Endothelial cell (in vitro differentiated cells): ENCODE measurements at places on chromosomes 12 and 14. TPM values are rescaled to one million over a fixed set of nuclear protein-coding genes. Genes with fewer than 3 reads are reported as not detected.

GRCh38 chr14:89792489-89793366, 161.8 kb downstream of the EFCAB11 start:
- H3K4me1 ChIP-seq = no peaks in the 10 kb centered on the region
- H3K27ac ChIP-seq = no peak overlapping the region
- H3K4me3 ChIP-seq = peak overlapping the region; percentile 14
- no peaks in the 10 kb centered on the region for H3K36me3 ChIP-seq

DNA sequence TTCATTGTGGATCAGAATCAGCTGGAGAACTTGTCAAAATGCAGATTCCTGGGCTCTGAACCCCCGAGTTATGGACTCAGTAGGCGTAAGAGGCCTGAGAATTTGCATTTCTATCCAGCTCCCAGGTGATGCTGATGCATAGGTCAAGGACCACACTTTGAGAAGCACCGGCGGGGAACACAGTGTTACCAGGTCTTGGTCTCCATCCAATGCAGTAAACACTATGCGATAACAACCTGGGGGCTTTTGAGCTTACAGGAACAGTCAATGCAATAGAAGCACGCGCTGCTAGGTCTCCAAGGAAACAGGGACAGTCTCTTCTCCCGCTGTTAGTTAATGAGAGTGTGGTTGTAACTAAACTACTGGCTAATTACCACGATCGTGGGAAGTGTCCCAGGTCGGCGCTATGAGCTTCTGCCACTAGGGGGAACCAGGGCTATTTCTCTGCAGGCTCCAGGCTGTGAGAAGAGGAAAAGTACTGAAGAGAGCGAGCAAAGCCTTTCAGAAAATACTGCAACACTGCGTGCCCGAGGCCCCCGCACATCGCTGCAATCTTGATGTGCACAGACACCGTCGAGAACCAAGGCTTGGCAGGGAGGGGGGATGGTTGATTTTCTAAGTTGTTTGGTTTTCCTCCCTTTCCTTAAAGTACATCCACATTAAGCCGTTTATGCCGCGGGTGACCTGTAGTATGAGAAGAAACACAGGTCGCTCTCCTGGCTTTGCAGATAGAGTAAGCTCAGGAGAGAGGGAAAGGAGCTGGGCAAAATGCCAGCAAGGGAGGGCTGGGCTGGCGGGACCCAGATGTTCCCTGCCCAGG, 52.0 kb upstream of the KCNA1 start:
- H3K27ac ChIP-seq = no peak overlapping the region
- peaks cover 12% of the 10 kb centered on the region for H3K4me1 ChIP-seq
- no peak overlapping the region for H3K4me3 ChIP-seq
- peak; percentile 80 for DNase-seq
- H3K36me3 ChIP-seq = peaks cover 2% of the 10 kb centered on the region
- peaks cover 17% of the 10 kb centered on the region for H3K27me3 ChIP-seq

DNA sequence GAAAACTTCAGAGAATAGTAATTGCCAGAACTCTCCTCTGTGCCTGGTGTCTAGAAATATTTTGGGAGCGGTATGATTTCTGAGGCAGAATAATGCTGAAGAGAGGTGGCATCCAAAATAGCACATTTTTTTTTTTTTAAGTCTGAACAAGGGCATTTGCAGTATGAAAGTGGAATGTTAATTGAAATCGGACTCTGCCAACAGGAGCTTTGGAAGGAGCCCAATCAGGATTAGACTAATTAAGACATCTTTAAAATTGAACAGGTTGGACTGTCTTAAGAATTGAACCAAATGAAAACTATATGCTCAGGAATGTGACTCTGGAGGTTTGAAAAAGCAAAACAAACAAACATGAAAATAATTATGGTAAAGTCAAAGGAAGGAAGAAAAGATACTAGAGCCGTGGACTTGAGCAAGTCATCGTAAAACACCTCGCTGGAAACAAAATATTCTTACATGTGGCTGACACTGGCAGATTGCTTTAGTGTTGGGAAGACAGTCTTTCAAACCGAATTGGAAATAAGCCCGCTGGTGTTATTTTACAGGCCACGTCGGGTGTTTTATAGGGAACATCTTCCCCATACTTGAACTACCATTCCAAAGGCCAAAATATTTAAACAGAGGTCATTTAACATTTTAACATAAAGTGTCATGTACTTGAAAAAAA, 436.3 kb downstream of the VRK1 start:
- H3K27ac ChIP-seq = no peak overlapping the region
- H3K27me3 ChIP-seq = no peaks in the 10 kb centered on the region
- no peak overlapping the region for H3K4me3 ChIP-seq
- H3K36me3 ChIP-seq = no peaks in the 10 kb centered on the region

DNA sequence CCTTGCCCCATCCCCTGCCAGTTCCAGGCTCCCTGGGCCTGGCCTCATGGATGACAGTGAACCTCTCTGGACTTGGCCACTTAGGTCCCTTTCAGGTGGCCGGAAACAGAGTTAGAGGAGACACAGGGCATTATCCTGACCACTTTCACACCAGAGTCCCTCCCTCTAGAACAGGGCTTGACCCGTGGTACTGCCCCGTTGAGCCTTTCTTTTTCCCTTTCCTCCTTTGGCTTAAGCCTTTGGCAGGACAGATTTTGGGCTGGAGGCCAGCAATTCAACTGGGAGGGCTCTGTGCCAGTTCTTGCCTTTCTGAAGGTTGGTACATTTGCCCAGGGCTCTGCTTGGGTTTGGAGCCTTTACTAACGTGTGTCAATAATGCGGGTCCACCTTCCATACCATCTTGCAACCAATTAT, 22.8 kb downstream of the TPCN1 start:
- peaks cover 9% of the 10 kb centered on the region for H3K36me3 ChIP-seq
- peaks cover 34% of the 10 kb centered on the region for H3K4me1 ChIP-seq
- no peak for DNase-seq
- H3K27ac ChIP-seq = no peak overlapping the region
- no peak overlapping the region for H3K4me3 ChIP-seq

DNA sequence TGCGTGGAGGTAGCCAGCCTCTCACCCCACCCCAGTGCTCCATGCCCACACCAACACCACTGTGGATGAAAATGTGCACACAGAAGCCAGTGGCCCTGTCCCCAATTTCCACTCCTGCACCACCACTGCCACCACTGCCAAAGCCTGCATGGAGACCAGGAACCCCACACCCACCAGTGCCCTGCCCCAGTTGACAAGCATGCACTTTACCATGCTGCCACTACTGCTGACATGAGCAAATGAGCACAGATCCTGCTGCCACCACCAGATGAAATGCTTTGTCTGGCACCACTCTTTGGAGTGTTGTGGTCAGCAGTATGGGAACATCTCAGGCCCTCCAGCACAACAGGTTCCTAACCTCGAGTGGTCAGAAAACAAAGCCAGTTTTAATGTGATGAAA, 104.1 kb downstream of the ATXN7L3B start:
- H3K4me3 ChIP-seq = no peak overlapping the region
- no peaks in the 10 kb centered on the region for H3K27me3 ChIP-seq
- no peaks in the 10 kb centered on the region for H3K4me1 ChIP-seq
- no peaks in the 10 kb centered on the region for H3K36me3 ChIP-seq

DNA sequence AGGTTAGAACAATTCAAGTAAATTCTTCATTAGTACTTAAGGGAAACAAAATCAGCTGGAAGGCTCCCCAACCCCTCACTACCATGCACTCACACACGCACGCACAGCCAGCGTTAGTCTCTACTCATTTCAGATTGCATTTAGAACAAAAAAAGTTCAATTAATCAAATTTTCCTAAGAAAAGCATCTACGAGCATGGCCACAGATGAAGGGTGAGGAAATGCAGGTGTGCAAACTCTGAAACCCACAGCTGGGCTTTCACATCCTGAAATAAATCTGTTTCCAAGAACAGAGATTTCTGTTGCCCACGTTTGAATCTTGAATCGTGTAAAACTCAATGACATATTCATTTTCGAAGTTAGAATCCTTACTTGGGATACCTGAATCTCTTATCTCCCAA, 62.6 kb downstream of the SEL1L start:
- no peak overlapping the region for H3K27ac ChIP-seq
- peaks cover 2% of the 10 kb centered on the region for H3K27me3 ChIP-seq
- H3K36me3 ChIP-seq = no peaks in the 10 kb centered on the region
- no peak for DNase-seq
- H3K4me3 ChIP-seq = no peak overlapping the region
- H3K4me1 ChIP-seq = no peaks in the 10 kb centered on the region

DNA sequence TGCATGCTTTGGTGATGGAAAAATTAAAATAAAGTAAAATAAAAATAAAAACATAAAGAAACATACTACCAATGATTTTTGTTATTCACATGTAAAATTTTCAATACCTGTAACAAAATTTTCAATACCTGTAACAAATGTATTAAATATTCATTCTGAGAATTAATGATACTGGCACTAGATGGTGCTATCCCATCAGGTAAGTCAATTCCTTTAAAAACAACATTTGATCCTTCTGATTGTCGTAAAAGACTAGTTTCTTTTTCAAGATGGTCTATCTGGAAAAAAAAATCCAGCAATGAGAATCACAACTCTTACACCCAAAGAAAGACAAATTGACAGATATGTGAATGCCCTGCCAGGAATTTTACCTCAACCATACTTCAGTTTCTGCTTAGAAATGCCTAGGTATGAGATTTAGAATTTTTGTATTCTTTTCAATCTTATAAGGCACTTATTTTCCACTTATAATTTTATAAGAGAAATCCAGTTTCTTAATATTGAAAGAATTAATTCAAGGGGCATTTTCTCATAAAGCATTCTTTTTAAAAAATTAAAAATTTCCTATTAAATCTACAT, 30.7 kb downstream of the CEP290 start:
- DNase-seq = no peak
- H3K4me1 ChIP-seq = no peaks in the 10 kb centered on the region
- H3K36me3 ChIP-seq = no peaks in the 10 kb centered on the region
- no peak overlapping the region for H3K27ac ChIP-seq
- no peak overlapping the region for H3K4me3 ChIP-seq
- H3K27me3 ChIP-seq = no peaks in the 10 kb centered on the region

DNA sequence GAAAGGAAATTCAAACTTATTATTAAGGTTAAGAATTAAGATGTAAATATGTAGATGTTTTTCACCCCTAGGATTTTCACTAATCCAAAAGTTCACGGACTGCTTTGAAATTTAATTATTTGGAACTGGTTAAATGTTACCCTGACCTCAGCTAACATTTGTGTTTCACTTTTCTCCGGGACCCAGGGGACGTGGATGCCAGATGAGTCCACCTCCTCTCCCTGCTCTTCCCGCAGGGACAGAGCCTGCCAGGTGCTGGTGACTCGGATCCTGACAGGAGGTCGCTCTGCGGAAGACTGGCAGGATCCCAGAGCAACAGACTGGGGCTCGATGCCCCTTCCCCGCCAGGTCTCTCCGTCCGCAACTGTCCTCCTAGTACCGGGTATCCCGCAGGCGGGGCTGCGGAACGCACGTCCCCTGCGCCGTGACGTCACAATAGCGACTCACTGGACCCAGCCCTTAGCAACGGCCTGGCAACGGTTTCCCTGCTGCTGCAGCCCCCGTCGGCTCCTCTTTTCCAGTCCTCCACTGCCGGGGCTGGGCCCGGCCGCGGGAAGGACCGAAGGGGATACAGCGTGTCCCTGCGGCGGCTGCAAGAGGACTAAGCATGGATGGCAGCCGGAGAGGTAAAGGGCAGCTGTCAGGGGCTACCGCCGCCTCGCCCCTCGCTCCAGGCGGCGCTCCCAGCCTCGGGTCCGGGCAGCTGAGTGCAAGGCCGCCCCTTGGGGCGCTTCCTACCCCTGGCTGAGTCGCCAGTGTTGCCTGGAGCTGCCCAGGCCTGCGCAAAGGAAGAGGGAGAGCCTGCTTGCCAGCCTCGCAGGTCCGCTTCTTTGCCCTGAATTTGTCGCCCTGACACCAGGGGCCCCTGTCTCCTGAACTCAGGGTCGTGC, at the start of gene SPATA7:
TSS of gene SPATA7 (plus strand) at position 446 of the 890 bp plus-strand sequence. CDS start at position 608, 162 bp downstream.
- no peaks in the 10 kb centered on the region for H3K27me3 ChIP-seq
- H3K36me3 ChIP-seq = no peaks in the 10 kb centered on the region
- peaks cover 36% of the 10 kb centered on the region for H3K4me1 ChIP-seq
- peak within 1 kb of the TSS; percentile 91 for H3K4me3 ChIP-seq
- peak; percentile 93 for DNase-seq

DNA sequence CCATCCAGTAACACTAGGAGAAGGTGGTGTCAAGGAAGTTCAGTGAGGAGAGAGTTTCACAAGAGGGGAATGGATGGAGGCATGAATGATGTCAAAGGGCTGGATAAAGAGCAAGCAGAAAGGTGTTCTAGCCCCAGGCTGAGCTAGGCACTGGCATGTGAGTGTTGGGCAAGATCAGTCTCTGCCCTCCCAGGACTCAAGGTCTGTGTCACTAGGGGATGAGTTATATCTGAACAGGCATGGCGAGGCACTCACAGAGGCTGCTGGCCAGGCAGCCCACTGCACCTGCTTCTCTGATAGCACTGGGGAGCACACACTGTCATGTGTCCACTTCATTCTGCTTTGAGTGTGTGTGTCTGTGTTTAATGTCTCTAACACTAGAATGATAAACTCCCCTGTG, 903.8 kb downstream of the BCL11B start:
- H3K27ac ChIP-seq = no peak overlapping the region
- H3K4me3 ChIP-seq = no peak overlapping the region
- no peak for DNase-seq

GRCh38 chr12:54549774-54550451, 512 bp downstream of the PDE1B start:
- peaks cover 6% of the 10 kb centered on the region for H3K36me3 ChIP-seq
- no peak for DNase-seq

GRCh38 chr14:71574976-71575375, 357.3 kb upstream of the RGS6 start:
- H3K27ac ChIP-seq = no peak overlapping the region
- H3K4me3 ChIP-seq = no peak overlapping the region
- H3K36me3 ChIP-seq = no peaks in the 10 kb centered on the region
- DNase-seq = no peak
- peaks cover 5% of the 10 kb centered on the region for H3K4me1 ChIP-seq

DNA sequence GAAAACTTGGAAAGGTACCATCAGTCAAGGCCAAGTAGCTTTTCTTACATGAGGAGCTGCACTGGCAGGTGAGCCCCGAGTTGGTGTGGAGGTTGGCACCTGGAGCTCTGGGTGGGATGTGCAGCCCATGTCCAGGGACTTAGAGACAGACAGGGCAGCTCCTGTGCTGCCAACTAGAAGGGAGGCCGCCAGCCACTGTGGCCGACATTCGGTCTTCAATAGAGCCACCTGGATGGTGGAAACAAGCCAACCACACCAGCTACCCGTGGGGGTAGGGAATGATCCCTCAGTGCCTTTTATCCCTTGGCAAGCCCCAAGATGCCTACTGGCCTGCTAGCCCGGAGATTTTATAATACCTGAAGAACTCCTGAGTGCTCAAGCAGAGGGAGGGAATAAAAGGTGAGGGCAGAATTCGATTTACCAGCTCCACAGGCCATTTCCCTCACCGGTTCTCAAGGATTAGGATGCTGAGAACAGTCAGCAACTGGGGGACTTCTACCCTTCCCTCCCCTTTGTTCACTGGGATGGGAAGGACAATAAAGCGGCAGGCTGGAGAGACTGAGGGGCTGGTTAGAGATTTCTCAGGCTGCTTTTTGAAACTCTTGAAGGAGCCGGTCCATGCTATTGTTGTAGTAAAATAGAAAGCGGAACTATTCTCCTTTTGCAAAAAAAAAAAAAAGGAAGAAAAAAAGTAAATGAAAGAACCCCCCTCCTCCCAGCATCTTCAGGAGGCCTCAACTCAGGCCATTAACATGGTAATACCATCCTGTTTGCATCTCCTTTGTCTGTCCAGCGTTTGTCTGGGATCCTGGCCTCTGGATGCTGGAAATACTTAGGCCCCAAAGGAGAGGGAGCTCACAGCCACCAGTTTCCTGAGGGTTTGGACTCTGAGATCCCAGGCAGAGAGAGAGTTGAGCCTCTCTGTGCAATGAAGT, 321.6 kb downstream of the ZFP36L1 start:
- H3K27me3 ChIP-seq = peaks cover 4% of the 10 kb centered on the region
- H3K4me3 ChIP-seq = no peak overlapping the region
- no peak for DNase-seq
- H3K36me3 ChIP-seq = no peaks in the 10 kb centered on the region

Gene KRT6C
- total RNA-seq = not detected

Gene RTL1
- total RNA-seq = 0.18 TPM

Gene RALGAPA1
- 29.0 TPM for total RNA-seq

Gene CELA1
- not detected for total RNA-seq

Gene NEUROD4
- not detected for total RNA-seq
